ENCODE measurements at places on chromosomes 6 and 20. TPM values are rescaled to one million over a fixed set of nuclear protein-coding genes. Genes with fewer than 3 reads are reported as not detected.

DNA sequence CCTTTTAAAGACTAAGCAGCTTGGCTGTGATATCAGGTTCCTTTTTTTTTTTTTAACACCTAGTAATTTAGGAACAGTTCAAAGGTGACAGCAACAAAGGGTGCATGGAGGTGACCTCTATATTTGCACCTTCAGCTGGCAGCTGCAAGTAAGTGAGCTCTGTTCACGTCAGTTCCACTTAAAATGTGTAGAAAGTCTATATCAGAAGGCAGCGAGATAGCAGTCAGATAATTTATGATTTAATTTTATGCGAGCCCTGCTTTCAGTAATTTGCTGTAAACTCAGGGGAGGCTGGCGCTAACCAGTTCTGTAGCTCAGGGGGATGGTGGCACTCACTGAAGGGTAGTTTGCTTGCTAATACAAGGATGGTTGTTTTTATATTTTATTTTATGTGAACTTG, 602.8 kb upstream of the MMS22L start:
- H3K27ac ChIP-seq = no peak overlapping the region
- H3K36me3 ChIP-seq = no peaks in the 10 kb centered on the region
- no peak for DNase-seq
- no peaks in the 10 kb centered on the region for H3K4me1 ChIP-seq

DNA sequence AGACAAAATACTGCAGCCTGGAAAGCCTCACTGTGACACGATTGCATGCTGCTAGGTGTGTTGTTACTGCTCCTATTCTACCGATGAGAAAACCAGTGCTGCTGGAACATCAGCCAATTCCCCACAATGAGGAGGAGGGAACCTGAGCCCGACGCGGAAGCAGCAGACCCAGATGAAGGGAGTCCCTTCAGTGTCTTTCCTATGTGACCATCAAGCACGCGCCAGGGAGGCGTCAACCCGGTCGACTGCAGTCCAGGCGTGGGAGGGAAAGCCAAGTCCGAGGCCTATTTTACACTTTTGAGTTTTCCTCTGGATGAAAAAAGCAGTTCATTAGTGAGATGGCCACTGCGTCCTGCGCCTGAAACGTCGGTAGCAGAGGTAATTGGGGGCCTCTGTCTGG, 63.3 kb downstream of the STK35 start:
- H3K4me1 ChIP-seq = no peaks in the 10 kb centered on the region
- no peak for DNase-seq
- no peaks in the 10 kb centered on the region for H3K36me3 ChIP-seq

DNA sequence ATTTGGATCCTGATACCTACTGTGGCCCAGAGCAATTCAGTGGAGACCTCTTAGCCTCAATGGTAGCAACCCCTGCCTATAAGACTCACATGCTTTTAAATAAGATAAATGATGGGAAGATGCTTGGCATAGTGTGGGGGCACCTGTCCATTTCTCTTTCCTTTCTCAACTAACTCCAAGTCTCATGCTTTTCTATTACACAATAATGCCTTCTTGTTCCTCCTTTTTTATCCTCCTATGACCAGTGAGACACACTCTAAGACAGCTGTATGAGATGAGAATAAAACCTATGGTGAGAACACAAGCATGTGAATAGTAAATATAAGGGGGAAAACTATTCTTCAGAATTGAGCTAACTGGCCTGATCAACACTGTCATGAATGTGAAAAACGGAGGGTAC, 147.0 kb upstream of the STXBP5 start:
- H3K4me1 ChIP-seq = no peaks in the 10 kb centered on the region
- no peaks in the 10 kb centered on the region for H3K27me3 ChIP-seq
- H3K36me3 ChIP-seq = no peaks in the 10 kb centered on the region
- H3K4me3 ChIP-seq = no peak overlapping the region
- DNase-seq = no peak

Gene TFAP2B
- not detected for total RNA-seq

GRCh38 chr6:99016355-99016754, 68.6 kb upstream of the FBXL4 start:
- no peaks in the 10 kb centered on the region for H3K4me1 ChIP-seq
- H3K4me3 ChIP-seq = no peak overlapping the region
- no peak overlapping the region for H3K27ac ChIP-seq
- no peak for DNase-seq
- H3K27me3 ChIP-seq = no peaks in the 10 kb centered on the region

- DNase-seq = no peak
- no peaks in the 10 kb centered on the region for H3K36me3 ChIP-seq
- H3K4me1 ChIP-seq = no peaks in the 10 kb centered on the region
- H3K4me3 ChIP-seq = no peak overlapping the region
These were observed 829.7 kb upstream of the CITED2 start for GRCh38 chr6:140204154-140204553.

- H3K27ac ChIP-seq = no peak overlapping the region
- H3K4me3 ChIP-seq = no peak overlapping the region
- H3K4me1 ChIP-seq = no peaks in the 10 kb centered on the region
These were observed 48.8 kb downstream of the LAMA4 start for GRCh38 chr6:112205427-112206109.

DNA sequence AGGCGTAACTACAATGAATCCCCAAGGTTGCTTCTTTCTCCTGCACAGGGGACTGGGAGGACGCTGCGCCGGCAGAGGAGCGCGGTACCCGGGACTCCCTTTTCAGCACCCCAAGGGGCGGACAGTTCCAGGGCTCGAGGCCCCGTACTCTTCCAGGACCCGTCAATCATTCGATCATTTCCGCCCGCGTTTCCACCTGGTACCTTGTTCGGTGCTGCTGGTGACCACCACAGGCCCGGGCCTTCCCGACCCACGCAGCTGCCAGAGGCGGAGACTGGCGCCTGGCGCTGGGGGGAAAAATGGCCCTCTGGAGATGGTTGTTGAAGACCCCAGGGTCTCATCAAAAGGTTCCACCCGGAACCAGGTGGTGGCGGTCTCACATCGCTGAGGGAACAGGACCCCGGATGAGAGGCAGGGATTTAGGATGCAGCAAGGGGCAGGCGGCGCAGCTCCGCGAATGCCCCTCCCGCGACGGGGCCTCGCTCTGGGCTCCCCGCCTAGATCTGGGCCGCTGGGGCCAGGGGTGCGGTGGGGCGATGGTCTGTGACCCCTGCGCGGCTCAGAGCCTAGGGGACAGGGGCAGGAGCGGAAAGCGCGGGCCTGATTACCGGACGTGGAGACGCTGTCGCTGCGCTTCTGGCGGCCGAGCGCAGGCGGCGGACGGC, 744 bp downstream of the VSX1 start:
- H3K27me3 ChIP-seq = peaks cover 82% of the 10 kb centered on the region
- H3K4me1 ChIP-seq = peaks cover 5% of the 10 kb centered on the region
- no peak for DNase-seq
- H3K36me3 ChIP-seq = no peaks in the 10 kb centered on the region
